Vagina (tissue), 2 donors: ENCODE measurements at places on chromosomes 4 and X.

- no peak for DNase-seq
These were observed 40.1 kb upstream of the GPR78 start for GRCh38 chr4:8540072-8540471.

- DNase-seq: no peak
These were observed 10.5 kb upstream of the TMEM165 start for GRCh38 chr4:55385201-55385649.

GRCh38 chr4:177967328-177967727 lies 525.1 kb upstream of the AGA start:
- DNase-seq: no peak

GRCh38 chr4:184850018-184850417 lies 24.2 kb upstream of the ACSL1 start:
- DNase-seq: no peak
